Hair follicle dermal papilla cell (primary cell): ENCODE measurements at places on chromosomes 16 and 17. TPM values are rescaled to one million over a fixed set of nuclear protein-coding genes. Genes with fewer than 3 reads are reported as not detected.

The CARD14 gene
- not detected in 2 replicates for total RNA-seq

The GP1BA gene
- total RNA-seq, result not detected in 2 replicates

The TMIGD1 gene
- not detected in 2 replicates for total RNA-seq

The MYO15A gene
- total RNA-seq, result 0.97 and 1.9 TPM in 2 replicates

The C17orf67 gene
- total RNA-seq, result 1.1 and 1.2 TPM in 2 replicates

The PLLP gene
- under 0.01 TPM in 2 replicates for total RNA-seq

The PPL gene
- 40.3 and 41.9 TPM in 2 replicates for total RNA-seq

The ABCC3 gene
- total RNA-seq, result 20.9 and 24.8 TPM in 2 replicates

The DLX4 gene
- not detected in 2 replicates for total RNA-seq

The LIMD2 gene
- total RNA-seq, result 6.8 and 10.5 TPM in 2 replicates

The SETD1A gene
- 2.7 and 8.1 TPM in 2 replicates for total RNA-seq

The CRYBA1 gene
- 0.32 and 0.97 TPM in 2 replicates for total RNA-seq

The KIF18B gene
- 0.49 and 0.81 TPM in 2 replicates for total RNA-seq

The BRIP1 gene
- 2.7 and 5.2 TPM in 2 replicates for total RNA-seq

The TNP2 gene
- total RNA-seq, result not detected in 2 replicates

The HSD17B2 gene
- 1.5 and 2.4 TPM in 2 replicates for total RNA-seq

The IST1 gene
- 223 and 252 TPM in 2 replicates for total RNA-seq

The SYNGR2 gene
- total RNA-seq, result 6.8 and 7.5 TPM in 2 replicates

The PRR14 gene
- total RNA-seq, result 9.4 and 9.7 TPM in 2 replicates

The RAMP2 gene
- total RNA-seq, result not detected in 2 replicates

The PRR35 gene
- total RNA-seq, result 0.32 TPM in 1 of 2 replicates, not detected in the other

The SEZ6 gene
- total RNA-seq, result not detected in 2 replicates

The SOST gene
- 0.16 TPM in 1 of 2 replicates, not detected in the other for total RNA-seq

The PKD1 gene
- 179 and 232 TPM in 2 replicates for total RNA-seq

The LPCAT2 gene
- total RNA-seq, result 29.1 and 32.8 TPM in 2 replicates

The KRTAP2-1 gene
- total RNA-seq, result not detected in 2 replicates

The RRAD gene
- total RNA-seq, result 10.9 and 23.2 TPM in 2 replicates
